ENCODE measurements at places on chromosomes 7 and 10.

GRCh38 chr7:1534330-1535099 lies 4.0 kb downstream of the MAFK start:
- no peak for DNase-seq

DNA sequence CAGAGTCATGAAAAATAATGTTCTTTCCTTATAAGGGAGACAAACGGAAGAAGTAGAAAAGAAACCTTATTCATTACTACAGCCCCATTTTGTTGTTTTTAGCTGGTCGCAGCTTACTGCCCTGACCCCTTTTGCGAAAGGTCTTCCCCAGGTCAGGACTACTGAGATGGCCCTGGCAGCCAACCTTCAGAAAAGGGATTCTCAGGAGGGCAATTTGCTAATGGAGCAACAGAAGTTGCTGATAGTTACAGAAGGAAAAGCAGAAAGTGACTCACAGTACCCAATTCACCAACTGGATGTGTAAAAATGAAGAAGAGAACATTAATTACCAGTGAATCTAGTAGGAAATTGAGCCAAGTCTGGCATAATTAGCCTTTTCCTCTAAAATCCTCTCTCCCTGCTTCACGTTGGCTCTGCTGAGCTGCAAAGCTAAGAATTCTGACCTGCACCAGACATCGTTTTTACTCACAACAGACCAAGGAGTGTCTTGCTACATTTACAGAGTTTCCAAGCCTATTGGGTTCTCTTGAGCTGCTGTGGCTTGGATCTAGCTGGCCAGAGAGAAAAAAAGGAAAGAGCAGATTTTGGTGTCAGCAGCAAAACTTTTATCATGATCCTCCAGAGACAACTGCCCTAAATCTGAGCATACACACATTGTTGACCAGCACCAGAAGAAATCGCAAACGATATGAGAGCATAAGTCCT lies 499.9 kb upstream of the FZD8 start:
- DNase-seq: no peak

GRCh38 chr10:69467928-69468750 lies 16.9 kb downstream of the TSPAN15 start:
- DNase-seq: peak; percentile 40

DNA sequence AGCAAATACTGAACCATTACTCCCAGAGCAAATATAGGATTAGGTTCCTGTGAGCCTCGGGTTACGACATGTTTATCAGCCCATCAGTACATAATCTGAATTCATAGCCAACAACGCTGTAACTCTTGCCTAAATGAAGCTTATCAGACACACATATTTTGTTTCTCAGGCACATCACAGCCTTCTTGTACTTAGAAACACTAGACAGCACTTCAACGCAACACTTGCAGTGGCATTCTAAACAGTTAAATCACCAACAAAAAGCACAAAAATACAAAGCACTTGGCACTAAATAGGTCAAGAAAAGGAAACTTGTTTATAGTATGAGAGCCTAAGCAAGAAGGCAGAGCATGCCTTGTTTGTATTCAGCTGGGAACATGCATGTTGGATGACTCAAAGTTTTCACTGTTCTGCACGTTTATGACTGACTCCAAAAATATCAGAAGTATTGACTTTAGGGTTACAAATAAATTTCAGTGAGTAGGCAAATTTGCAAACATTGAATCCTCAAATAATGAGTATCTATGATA lies 75.0 kb downstream of the VPS50 start:
- no peak for DNase-seq

DNA sequence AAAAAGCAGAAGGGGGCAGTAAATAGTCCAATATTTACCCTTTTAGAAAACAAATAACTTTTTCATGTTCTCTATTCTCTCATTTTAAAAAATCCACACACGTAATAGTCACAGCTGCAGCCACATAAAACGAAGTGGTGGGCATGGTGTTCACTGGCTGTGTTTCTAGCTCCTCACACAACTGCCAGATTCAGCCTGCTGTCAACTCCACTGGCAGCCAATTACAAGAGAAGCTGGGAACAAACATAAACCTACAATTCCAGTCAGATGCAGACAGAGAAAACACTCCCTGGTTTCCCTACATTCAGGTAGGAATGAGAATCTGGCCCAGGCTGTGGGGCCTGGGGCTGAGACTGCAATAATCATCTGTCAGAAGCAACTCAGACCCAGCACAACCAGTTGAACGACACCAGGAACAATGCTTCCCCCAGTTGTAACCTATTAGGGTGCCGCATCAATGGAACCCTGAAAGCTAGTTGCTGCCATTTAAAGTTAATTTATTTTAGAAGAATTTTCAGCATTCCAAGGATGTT lies 29.1 kb downstream of the ERCC6 start:
- no peak for DNase-seq

DNA sequence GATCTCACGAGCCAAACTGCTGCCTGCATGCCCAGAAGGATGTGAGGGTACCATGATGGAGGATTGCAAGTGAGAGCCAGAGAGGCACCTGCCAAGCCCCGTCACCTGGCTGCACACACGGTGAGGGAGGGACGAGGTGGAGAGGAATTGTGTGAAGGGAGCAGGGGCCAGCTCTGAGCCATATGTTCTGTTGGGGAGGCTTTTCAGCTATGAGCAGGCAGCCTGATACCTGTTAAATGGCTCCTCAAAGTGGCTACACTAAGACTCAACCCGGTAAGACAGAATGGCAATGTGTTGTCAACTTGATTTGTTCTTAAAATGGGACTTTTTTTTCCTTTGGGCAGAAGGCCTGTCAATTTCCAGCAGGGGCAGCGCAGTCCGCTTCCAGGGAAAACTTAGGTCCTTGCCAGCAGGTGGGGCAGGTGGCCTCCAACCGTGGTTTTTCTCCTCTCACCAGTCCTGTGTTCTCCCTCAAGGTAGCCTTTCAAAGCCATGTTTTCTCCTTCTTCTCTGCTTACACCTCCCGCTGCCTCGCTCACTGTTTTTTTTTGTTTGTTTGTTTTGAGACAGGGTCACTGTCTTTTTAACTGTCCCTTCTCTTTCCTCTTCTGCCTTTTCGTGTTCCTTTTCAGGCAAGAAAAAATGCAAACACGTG lies 57.7 kb upstream of the ZNRF2 start:
- DNase-seq: no peak

GRCh38 chr10:125411724-125412123 lies 251.4 kb upstream of the CTBP2 start:
- DNase-seq: no peak

GRCh38 chr10:71840177-71840957 lies 10.7 kb downstream of the PSAP start:
- no peak for DNase-seq

GRCh38 chr7:83633516-83633915 lies 15.4 kb downstream of the SEMA3E start:
- DNase-seq: no peak

DNA sequence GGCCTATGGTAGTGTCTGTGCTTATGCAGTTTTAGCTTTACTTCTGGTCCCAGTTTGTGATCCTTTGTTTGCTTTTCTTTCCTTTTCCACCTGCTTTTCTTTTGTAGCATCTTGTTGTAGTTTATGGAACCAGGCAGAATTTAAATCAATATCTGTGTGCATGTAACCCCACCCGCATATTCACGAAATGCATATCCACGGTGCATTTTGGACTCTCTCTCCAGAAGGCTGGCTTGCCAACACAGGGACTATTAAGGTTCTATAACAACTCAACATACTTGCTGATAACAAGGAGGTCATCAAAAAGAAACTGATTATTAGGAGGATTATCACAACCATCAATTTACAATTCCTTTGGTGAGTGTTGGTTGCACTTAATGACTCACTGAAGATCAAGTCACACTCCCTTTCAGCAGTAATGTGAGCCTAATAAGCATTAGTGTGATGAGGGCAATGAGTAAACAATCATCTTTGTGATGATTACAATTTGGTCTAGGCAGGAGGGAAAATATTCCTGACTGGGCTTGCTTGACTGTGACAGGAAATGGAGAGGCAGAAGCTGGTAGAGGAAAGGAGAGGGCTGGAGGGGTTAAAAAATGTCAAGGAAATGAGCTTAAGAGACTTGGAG lies 378.6 kb downstream of the REEP3 start:
- no peak for DNase-seq

DNA sequence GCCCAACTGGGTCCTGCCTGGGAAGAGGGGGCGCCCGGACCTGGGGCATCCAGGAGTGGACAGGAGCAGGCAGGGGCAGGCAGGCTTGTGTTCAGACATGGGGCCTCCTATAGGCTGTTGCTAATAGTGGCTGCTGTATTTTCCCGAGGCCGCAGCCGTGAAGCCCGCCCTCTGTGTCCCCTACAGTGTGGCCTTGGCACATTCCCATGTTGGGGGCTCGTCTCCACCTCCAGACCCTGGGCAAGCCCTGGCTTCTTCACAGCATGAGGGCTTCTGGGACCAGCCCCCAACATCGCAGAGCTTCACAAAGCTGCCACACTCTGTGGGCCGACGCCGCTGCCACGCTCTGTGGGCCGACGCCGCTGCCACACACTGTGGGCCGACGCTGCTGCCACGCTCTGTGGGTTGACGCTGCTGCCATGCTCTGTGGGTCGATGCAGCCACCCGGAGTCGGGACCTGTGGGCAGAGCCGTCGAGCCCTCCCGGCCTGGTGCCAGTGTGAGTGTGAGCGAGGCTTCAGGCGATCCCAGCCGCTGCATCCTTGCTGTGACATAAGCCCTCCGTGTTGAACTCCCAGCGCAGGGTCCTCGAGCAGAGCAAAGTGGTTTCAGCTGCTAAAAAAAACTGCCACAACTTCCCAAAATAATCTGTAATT lies 109.0 kb downstream of the INPP5A start:
- no peak for DNase-seq

DNA sequence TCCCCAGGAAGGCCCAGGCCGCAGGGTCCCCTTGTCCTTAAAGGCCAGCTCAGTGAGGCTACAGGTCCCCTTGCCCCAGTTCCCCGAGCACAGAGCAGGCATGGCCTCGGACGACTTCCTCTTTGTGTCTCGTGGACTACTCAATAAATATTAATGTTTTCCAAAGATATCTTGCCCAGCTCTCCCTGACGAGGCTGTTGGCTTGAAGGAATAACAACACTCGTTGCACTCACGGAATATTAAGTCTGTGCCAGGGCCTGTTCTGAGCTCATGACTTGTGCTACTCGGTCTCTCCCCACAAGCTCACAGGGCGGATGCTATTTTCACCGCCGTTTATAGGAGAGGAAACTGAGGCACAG lies 68.2 kb downstream of the CUX1 start:
- DNase-seq: no peak

DNA sequence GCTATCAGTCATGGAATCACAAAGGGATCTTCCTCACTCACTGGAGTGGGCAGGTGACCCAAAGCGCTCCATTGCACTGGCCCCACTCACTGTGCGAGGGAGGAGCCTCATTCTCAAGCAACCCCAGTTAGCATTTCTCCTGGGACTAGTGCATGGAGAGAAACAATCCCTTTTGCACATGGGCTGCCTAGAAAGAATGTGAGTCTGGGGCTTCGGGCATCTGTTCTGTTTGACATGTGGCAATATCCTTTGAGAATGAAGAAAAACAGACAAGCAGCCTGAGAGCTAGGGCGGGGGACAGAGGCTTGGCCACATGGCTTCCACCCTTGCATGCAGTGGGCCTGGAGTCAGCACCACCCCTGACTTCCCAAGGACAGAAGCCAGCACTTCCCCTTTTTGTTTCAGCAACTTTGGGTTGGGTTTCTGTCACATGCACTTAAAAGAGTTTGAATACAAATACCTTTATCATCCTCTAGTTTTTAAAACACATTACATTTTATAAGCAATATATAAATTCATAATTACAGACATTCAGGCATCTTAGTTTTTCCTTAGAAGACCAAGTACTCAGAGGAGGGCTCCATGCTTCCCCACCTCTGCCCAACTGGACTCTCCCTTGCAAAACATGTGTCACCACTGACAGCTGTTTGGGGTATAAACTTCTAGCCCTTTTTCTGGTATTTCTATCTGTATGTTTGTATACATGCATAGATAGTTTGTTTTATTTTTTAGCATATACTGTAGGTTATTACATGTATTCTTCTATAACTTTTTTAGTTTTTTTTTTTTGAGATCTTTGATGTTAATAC lies 73.8 kb downstream of the RBM20 start:
- DNase-seq: no peak

DNA sequence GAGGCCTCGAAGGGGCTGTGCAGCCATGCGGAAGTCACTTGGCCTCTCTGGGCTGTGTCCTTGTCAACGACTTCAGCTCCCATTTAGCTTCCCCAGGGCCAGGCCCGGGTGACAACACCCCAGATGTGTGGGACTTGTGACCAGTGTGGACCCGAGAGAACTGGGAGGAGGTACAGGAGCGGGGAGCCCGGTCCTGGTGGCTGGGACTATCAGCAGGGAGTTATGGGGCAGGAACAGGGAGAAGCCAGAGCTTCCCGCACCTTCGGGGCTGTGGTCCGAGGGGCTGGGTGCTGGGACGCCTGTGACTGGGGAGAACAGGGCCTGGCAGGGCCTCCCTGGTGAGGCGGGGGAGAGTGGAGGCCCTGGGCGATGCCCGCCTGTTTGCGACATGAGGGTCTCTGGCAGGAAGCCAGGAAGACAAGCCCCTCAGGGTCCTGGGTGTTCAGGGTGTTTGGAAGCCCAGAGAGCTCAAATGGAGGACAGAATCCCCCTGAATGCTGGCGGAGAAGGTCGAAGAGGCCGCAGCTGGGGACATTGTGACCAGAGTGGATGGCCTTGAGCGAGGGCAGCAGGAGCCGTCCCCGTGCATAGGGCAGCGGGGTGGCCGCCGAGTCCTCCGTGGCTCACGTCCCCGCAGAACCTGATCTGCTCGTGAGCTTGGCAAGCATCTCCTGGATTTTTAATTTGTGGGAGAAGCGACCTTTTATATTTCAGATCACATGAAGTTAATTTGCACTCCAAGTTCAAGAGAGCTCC lies 30.0 kb upstream of the PSMG3 start:
- DNase-seq: no peak

- no peak for DNase-seq
These were observed 3.7 kb upstream of the NANOS1 start for GRCh38 chr10:119025776-119026175.

Data from bone marrow (tissue), 2 donors.